ENCODE measurements at places on chromosomes 5 and 9.

DNA sequence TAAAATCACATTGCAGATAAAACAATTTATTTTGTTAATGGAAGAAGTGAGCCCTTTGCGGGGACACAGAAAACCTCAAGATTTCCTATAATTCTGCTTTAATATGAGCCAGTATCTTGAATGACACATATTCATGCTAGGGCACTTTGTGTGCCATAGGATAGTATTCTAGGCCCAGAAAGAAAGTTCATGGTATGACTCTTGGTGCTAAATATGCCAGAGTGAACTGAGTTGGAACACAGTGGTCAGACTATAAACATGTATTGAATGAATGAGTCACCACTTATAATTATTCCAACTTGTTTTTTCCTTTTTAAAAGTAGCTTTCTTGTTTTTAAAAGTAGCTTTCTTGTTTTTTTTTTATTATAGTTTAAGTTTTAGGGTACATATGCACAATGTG lies 46.0 kb downstream of the ADAMTS19 start:
- no peak for DNase-seq

DNA sequence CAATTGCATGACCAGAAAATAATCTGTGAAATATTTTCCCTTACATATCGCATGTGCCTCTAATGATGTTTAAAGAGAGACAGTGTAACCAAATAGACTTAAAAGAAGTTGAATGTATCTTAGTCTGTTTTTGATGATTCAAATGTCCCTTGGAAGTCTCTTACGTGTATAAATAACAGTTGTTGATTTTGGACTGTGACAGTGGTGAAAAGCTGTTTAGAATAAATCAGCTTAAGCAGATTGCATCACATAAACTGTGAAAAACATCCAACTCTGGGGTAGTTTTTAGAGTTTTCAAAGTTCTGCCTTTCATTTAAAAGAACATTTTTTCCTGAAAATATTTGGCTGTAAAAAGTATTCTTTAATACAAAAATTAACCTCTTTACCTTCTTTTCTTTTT lies 301.1 kb downstream of the PRR16 start:
- no peak for DNase-seq

- DNase-seq, result no peak
Measured at GRCh38 chr9:126630458-126631237, 16.9 kb downstream of the LMX1B start.

DNA sequence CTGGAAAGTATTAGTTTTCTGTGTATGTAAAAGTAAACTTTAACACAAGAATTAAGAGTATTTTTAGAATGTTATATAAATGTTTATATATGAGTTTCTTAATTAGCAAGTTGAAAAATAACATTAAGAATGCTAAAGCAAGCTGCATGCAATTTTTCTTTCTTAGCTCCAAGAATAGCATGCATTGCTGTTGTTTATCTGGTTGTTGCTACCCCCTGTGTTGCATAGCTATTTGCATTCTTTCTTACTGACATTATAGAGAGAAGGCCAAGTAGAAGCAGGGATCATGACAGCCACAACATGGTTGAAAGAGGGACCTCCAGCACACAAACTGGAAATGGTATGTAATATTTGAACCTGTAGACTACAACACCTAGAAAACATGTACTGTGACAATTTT lies 94.8 kb downstream of the ERCC6L2 start:
- DNase-seq, result no peak

DNA sequence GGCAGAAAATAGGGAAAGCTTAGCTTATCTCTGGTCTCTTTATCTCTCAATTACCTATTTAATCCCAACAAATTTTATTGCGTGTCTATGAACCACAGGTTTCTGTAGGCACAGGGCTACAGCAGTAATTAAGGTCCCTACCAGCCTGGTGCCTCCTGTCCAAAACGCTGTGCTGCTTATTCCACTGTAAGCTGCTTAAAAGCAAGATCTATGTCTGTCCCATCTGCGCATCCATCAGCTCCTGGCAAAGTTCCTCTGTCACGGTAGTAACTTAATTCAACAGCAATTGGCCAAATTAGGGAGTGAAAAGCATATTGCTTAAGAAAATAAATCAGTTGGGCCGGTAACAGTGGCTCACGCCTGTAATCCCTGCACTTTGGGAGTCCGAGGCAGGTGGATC lies 235.8 kb upstream of the VLDLR start:
- DNase-seq, result no peak
